ENCODE measurements at places on chromosomes 5 and 9.
A peak's percentile ranks its signal among the peaks of the same experiment; 100 is the strongest.

DNA sequence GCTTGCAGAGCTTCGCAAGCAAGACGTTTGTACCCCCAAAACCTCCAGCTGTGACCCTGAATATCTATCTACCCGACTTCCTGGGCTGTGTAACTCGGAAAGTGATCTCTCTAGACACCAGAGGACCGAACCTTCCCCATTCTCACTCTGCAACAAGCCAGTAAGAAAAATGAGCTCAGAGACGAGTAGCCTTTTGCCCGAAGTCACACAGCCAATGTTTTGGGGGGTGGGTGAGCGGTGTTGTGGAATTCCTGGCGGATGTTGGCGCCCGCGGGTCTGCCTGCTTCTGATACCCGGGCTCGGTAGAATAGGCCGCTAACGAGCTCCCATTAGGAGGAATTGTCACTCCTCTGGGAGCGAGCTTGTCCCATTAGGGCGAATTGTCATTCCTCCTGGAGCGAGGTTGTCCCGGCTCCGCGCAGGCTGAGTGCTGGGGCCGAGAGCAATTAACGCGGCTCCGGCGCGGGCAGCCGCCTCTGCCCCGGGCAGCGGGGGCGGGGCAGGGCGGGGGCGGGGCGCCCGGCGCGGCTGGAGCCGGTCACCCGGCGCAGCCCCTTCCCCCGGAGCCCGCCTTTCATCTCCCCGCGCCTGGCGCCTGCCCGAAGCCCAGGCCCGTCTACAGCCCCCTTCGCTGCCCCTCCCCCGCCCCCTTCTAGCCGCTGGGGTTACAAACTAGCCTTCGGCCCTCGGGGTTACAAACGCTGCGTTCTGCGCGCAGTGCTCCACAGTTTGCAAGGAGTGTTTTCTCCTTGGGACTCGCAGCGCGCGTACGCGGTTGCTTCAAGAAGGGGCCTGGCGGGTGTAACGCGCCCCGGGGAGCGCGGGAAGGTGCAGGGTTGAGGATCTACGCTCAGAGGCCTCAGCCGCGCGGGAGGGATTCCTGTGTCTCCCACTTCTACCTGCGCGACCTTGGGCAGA is 3.5 kb upstream of the MSX2 start:
- DNase-seq = no peak

GRCh38 chr5:123122273-123122672 is 33.2 kb downstream of the PRDM6 start:
- no peak for DNase-seq

DNA sequence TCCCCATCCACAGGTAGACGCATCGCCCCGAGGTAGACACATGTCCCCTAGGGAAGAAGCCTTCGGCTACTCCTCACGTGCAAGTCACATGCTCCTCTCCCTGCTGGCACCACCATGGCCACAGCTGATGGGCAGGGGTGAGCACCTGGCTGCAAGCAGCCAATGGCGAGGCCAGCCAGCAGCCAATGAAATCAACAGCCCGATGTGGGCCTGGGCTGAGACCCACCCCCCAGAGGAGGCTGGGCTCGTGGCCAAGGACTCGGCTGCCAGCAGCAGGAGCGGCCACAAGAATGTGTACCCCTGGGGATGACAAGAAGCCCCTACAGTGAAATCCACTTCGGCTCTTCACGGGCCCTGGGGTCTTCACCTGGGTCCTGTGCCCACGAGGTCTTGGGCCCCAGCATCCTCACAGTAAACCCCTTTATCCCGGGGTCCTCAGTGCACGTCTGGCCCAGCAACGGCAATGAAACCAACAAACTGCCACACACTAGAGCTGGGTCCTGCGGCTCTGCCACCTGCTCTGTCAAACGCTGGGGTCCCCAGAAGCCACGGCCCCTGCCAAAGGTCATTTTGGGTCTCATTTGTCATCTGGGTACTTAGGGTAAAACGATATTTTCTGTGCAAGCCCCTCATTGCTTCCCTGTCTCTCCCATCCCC is 22.1 kb upstream of the PTGES start:
- DNase-seq = no peak

GRCh38 chr9:91420501-91421127 is 3.0 kb downstream of the NFIL3 start:
- no peak for DNase-seq

DNA sequence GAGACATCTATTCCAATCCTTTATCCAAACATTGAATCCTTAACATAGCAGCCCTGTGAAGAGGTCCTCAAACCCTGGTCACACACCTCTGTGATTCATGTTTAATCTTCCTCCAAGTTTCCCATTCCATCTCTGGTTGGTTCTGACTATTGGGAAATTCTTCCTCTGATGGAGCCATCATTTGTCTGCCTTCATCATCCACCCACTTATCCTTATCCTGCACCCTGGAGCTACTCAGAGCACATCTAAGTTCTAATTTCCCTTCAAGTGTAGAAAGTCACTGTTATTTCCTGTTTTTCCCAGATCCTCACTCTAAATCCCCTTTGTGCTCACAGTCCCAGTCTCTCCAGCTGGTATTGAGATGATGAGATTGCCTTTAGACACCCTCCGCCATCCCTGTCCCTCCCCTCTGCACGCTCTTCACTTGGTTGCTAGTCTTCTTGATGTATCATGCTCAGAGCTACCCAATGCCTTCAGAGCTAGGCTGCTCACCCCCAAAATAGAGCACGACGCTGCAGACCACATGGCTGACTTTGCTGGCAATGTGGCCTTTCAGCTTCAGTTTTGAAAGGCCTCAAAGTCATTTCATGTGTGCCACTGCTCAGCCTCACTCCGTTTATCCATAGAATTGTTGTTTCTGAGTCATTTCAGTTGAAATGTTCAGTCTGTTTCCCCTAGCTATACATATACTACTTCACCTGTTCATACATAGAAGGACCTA is 154.3 kb downstream of the PALM2AKAP2 start:
- DNase-seq = no peak

DNA sequence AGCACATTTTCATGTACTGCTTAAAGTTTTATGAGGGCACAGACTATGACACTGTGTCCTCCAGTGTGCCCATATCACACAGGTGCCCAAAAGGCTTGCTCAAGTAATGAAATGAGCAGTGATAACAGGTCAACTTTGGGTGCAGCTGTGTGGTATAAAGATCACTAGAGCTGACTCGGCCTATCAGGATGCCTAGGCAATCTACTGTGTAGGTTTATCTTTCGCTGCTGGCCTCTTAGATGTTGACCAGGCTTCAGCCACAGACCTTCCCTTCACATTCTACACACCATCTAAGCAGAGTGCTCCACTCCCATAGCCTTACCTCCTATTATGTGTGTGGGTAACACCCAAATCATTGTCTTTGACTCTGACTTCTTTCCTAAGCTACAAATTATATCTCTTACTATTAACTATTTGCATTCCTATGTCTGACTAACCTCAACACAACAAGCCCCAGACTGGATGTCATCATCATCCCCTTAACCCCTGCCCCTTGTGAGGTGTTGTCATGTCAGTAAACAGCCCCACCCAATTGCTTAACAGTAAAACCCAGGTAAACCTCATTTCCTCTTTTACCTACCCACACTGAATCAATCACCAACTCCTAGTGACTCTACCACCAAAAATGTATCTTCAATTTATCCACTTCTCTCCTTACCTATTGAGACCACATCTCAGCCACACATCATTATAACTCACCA is 2.5 kb downstream of the SREK1IP1 start:
- DNase-seq = no peak

DNA sequence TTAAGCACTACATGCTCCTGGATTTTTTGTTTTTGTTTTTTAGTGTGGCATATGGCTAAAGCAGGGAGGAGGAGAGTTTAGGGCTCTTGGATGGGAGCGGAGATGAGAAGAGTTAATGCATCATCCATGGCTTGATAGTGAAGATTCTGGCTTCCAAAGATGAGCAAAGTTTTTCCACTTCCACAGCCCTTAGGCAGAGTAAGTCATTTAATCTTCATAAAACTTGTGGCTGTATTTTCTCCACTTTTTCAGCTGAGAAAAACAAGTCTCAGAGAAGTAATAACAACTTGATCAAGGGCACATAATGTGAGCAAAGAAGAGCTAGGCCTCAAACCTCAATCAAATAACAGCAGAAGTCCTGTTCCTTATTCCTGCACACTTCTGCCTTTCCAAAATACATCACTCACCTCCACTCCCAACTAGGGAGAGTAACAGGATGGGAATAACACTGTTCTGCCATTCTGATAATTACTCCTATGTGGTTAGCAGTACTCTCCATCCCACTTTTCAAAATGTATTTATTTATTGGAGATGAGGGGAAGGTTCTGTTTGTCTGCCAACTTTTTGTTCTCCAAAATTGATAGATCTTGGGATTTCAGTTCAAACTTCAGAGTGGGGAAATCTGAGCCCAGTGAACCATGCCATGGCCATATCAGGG is 53.7 kb upstream of the DPYSL3 start:
- DNase-seq = no peak

DNA sequence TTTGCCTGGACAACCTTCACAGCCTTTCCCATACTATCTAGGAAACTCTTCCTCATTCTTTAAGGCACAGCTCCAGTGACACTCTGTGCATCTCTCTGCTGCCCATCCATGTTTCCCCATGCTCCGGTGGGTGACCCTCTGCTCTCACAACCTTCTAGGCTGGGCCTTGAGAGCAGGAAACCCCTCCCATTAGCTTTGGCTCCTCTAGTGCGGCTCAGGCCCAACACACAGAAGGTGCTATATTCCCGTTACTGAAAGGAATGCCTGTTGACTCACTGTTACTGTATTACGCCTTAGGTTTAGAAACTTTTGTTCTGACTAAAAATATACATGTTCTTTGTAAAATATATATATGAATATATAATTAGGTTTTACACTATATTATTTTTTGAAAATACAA is 8.1 kb upstream of the CCL28 start:
- no peak for DNase-seq

DNA sequence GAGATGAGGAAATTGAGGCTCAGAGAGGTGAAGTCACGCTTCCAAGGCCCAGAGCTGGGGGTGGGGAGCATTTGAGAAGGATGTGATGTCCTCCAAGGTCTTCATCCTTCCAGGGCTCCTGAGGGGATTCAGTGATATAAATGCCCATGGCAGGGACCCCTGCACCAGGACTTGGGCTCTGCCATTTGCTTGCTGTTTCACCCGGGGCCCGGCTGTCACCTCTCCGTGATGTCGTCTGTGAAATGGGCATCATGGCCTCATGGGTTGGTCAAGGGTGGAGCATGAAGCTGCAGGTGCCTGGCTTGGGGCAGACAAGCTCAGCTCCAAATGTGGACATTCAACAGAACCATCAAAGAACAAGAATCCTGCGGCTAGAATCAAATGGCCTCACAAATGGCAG is 253.1 kb downstream of the PBX3 start:
- no peak for DNase-seq

- DNase-seq = peak; percentile 56
Observed at GRCh38 chr5:1921711-1922110, 39.0 kb upstream of the IRX4 start.

DNA sequence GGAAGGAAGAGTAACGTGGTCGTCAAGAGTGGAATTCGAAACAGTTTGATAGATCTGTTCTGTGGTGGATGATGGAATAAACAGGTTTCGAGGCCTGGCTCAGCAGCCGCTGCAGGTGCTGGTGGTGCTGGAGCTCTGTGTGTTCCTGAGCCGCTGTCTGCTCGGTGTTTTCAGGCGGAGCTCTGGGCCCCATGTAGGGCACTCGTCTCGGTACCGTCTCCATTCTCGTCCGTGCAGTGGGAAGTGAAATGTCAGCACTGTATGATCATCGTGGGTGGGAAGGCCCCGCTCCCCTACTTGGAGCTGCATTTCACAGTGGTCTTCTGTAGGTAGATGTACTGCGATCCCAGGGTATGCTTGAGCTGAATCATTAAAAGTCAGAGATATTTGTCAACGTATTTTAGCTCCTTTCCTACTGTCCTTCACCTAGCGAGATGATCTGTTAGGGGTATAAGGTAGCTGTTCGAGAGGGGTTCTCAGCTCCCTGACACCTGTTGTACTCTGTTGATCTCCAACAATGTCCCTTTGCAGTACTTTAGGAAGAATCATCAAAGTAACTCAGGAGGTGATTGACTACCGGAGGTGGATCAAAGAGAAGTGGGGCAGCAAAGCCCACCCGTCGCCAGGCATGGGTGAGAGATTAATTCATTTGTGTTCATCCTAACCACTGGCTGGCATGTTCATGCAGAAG is 35.9 kb downstream of the TENT4A start:
- DNase-seq = no peak

DNA sequence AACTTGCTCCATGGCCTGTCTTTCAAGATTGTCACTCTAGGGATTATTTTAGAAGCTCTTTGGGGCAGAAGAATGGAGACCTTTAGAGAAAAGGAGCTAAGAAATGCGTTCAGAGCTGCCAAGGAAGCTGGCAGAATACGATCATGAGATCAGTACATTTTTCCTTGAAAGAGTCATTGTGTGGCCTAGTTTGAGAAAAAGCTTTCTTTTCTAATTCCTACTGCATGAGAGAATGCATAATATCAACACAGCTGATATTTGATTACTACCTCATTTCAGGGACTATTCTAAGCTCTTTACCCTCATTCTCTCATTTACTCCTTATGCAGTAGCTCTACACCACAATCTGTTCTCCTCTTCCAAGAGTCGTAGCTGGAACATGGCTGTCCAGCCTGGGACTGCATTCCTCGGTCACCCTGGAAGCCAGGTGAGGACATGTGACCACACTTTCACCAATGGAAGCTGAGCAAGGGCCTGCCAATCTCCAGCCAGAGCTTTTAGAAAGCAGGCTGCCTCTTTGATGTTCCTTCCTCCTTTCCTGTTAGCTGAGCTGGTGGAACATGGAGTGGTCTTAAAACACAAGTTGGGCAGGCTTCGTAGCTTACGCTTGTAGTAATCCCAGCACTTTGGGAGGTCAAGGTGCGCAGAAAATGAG is 99.3 kb upstream of the LHFPL2 start:
- DNase-seq = no peak

GRCh38 chr5:123035918-123036390 is 571 bp downstream of the PPIC start:
- DNase-seq = no peak

GRCh38 chr5:68270399-68270975 is 54.9 kb downstream of the PIK3R1 start:
- no peak for DNase-seq

DNA sequence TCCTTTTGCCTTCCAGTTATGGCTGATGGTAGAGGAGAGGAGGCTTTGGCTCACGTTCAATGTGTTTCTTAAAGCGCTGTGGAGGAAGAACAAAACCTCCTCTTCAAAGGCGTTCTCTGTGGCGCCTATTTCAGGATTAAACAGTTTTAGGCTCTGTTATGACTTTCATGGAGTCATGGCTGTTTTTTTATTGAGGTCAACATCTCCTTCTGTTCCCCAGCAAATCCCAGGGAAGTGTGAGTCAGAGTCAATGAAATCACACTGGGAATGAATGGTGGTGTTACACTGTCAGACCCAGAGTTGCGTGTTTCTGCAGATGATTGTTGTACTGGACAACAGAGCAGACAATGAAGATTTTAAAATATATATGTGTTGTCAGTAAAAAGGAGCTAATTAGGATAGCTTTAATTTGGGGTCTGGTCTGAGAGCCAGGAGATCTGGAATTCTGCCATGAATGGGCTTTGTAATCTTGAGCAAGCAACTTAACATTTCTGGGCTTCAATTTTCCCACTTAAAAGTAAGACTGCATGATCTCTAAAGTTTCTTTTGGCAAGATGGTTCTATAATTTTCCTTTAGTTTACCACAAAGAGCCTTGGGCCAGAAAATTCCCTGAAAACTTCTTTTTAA is 240.7 kb downstream of the CSNK1G3 start:
- DNase-seq = no peak

Data from posterior cingulate gyrus (tissue), 11 donors.